ENCODE measurements at places on chromosomes 3 and 15. TPM values are rescaled to one million over a fixed set of nuclear protein-coding genes. Genes with fewer than 3 reads are reported as not detected.
A peak's percentile ranks its signal among the peaks of the same experiment; 100 is the strongest.

ARGFX gene
- total RNA-seq, result not detected

KLF15 gene
- total RNA-seq, result 0.03 TPM

SCN11A gene
- not detected for total RNA-seq

LMCD1 gene
- total RNA-seq, result 3.9 TPM

GYG1 gene
- total RNA-seq, result 39.0 TPM

PTPRG gene
- 5.6 TPM for total RNA-seq

TRH gene
- total RNA-seq, result not detected

DNA sequence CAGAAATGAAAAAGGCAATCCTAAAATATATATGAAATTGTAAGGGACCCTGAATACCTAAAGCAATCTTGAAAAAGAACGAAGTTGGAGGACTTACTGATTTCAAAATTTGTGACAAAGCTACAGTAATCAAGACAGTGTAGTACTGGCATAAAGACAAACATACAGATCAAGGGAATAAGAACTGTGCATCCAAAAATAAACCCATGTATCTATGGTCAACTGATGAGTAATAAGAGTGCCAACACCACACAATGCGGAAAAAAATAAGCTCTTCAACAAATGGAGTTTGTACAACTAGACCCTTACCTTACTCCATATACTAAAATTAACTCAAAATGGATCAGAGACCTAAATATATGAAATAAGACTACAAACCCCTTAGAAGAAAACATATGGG lies 29.6 kb downstream of the GSK3B start:
- DNase-seq, result no peak

GRCh38 chr3:66386925-66387650 lies 113.7 kb downstream of the LRIG1 start:
- no peak for DNase-seq

GRCh38 chr3:124556636-124557035 lies 173.6 kb upstream of the UMPS start:
- no peak for DNase-seq

GRCh38 chr3:25663869-25664811 lies 567 bp downstream of the TOP2B start:
- DNase-seq, result peak; percentile 29

DNA sequence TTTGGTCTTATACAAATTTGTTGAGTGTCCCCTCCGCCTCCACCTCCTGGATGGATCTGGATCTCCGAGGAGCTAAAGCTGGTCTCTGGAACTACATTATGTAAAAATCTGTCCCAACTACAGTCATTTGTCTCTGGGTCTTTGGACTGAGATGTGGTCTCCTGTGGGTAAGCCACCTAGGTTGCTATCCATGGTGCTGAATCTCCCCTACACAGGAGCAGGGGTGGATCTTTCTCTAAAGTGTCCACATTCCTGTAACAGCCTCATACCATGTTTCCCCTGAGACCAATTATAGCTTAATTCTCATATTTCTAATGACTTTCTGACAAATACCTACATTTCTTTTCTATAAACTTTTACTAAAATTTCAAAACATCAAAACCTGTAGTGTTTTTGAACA lies 625.8 kb downstream of the TAFA4 start:
- no peak for DNase-seq

- no peak for DNase-seq
These were observed 103.5 kb downstream of the CHSY1 start for GRCh38 chr15:101148166-101148880.

GRCh38 chr3:174206607-174207192 lies 652.4 kb upstream of the NAALADL2 start:
- DNase-seq, result no peak

DNA sequence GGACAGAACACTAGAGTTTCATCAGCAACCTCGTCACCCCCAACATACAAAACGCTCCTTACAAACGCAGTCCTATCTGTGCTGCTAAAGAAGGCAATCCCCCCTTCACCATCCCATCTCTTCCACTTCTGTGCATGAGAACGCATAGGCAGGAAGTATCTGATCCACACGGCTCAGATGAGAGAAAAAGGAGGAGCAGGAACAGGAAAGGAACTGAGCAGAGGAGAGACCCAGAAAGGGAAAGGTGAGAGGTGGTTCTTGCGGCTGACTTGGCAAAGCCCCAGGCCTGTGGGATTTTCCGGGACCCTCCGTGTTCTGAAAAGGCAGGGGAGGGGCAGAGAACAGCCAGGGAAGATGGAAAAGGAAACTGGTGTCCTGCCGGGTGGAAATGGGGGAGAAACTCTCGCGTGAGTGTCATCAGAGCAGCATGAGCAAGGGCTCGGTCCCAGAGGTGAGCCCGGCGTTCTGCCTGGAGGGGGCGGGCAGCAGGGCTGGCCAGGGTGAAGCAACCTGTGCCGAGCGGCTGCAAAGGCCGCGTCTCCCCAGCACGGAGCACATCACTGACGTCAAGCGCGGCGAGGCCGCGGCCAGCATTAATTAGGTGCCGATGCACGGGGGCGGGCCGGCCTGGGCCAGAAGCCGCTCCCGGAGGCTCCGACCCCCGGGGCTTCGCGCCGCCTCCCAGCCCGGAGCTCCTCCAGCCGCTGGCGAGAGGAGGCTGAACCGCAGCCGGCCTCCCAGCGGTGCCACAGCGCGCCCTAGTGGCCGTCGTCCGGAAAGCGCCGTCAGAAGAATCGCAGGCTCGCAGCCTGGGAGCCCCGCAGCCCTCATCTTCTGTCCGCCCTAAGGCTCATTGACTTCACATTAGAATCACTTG lies 35.8 kb downstream of the CPN2 start:
- DNase-seq, result peak; percentile 83

GRCh38 chr3:51751287-51751686 lies 27.8 kb downstream of the IQCF6 start:
- no peak for DNase-seq

GRCh38 chr15:44811337-44811736 lies 75.0 kb downstream of the TRIM69 start:
- peak; percentile 25 for DNase-seq

- peak; percentile 54 for DNase-seq
These were observed 516.7 kb upstream of the MDFIC2 start for GRCh38 chr3:70829092-70829491.

DNA sequence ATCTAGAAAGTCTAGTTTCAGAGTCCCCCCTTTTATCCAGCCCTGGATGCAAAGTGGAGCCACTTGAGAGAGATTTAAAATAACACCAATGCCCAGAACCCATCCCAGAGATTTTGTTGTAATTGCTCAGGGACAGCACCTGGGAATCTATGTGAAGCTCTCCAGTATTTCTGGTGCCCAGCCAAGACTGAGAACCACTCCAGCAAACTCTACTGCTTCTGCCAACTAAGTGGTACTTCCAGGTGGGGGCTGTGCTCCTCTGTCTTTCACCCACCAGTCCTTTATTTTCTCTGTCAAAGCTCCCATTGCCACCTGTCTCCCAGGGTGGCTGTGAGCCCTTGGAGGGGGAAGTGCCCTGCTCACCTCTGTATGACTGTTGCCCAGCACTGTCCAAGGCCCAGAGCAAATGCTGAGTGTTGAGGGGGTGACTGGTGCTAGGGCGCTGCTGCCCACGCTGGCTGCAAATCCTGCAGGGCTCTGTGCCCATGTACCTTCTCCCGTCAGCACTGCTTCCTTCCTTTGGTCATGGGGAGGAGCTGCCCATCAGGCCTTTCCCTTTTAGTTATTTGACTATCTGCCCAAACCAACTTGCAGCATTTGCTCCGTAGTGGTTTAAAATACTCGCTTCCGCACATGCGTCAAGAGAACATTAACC lies 9.4 kb downstream of the CLSTN2 start:
- DNase-seq, result no peak

GRCh38 chr15:33131552-33132232 lies 62.8 kb downstream of the FMN1 start:
- peak; percentile 60 for DNase-seq

GRCh38 chr3:31166249-31166885 lies 271.9 kb upstream of the GADL1 start:
- peak; percentile 36 for DNase-seq

GRCh38 chr15:93278006-93278405 lies 189.0 kb upstream of the RGMA start:
- no peak for DNase-seq

DNA sequence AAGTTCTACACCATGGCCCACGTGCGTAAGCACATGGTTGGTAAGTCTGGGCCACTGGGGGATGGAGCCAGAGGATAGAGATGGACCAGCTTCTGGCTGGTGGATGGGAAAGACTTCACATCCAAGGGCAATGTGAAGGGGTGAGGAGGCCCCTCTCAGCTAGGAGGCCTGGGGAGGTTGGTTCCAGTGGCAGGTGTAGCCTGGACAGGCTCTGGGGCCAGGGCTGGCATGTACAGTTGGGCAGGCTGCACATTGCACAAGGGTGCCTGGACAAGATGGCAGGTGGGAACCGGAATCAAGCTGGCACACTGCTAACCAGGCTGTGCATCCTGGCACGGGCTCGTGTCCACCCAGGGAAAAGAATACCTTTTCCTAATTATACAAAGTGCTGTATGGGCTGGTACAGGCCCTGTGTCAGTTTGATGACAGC lies 8.1 kb downstream of the ZBTB47 start:
- DNase-seq, result no peak

DNA sequence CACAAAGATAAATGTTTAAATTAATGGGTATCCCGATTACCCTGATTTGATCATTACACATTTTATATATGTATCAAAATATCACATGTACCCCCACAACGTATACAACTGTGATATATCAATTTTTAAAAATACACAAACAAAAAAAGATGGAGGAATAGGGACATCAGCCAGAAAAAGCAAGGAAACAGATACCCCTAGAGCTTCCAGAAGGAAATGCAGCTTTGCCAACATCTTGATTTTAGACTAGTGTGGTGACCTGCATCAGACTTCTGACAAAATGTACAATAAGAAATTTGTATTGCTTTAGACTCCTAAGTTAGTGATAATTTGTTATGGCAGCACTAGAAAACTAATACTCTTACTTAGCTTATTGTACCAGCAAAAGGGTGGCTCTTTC lies 483.8 kb downstream of the TUSC7 start:
- no peak for DNase-seq

All from A172 (cell line).